ENCODE measurements at places on chromosomes 3 and 15.
A peak's percentile ranks its signal among the peaks of the same experiment; 100 is the strongest.

GRCh38 chr3:78822726-78823125 lies 945.1 kb downstream of the ROBO1 start:
- no peak for DNase-seq

GRCh38 chr15:61764981-61765380 lies 295.3 kb downstream of the VPS13C start:
- no peak for DNase-seq

DNA sequence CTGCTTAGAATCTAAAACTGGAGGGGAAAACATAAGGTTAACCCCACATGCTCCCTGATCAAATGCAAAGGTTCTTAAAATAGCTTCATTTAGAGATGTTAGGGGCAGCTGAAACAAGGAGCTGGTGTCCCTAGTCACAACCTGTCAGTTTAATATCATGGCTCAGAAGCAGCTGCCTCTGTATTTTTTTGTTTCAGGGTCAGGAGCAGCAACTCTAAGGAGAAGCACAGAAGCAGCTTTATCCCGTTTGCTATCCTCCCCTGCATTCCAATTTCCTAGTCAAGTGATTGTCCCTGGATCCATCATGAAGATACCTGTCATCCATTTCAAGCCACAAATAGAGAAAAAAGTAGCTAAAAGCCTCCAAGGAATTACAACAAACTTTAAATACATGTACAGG lies 4.1 kb downstream of the FILIP1L start:
- DNase-seq: no peak

GRCh38 chr15:73081321-73081958 lies 29.2 kb downstream of the NEO1 start:
- DNase-seq: peak; percentile 63

- DNase-seq: peak; percentile 65
Observed at GRCh38 chr15:40594429-40594836, 384 bp downstream of the KNL1 start.

DNA sequence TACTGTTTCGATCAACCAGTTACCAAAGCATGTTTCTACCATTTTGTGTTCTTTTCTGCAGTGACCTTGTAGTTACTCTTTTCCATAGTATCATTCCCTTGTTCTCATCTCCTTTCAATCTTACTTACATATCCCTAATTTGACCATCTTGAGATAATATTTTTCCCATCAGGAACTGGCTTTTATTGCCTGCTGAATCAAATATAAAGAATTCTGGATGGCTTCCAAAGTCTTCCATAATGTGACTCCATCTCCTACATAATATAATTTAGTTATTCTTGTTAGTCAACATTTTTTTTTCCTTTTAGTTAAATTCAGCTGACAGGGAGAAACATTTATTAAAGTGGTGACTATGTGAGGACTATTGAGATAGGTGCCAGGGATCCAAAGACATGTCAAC lies 7.0 kb downstream of the USP8 start:
- peak; percentile 28 for DNase-seq

DNA sequence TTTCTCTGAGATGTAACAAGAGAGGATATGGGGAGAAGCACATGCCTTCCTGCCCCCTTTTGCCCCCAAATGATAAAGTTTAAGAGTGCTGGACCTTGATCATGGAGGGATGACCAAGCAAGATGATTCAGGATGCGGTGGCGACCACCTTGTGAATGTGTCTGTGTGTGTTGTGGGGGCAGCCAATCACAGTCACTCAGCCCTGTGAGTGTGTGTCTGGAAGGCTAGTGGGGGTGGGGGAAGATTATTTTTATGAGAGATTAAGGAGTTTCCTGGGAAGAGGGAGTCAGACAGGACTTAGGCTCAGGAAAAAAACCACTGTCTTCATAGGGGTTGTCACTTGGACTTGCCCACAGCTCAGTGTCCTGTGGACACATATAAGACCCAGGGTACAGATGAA lies 57.8 kb upstream of the KY start:
- peak; percentile 87 for DNase-seq

DNA sequence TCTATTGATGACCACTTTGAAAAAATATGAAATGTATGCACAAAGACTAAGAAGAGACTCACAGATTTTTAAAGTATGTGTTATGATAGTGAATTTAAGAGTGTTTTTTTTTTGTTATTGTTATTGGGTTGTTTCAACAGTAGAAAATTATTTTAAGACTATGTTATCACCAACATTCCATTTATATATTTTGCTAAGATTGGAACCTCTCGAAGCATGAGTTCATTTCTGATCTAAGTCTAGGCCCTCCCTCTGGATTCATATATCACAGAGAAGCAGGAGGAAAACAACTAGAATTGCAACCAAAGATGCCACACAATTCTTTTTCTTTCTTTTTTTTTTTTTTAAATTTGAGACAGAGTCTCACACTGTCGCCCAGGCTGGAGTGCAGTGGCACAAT lies 46.8 kb downstream of the ITGB5 start:
- peak; percentile 83 for DNase-seq

- no peak for DNase-seq
Observed at GRCh38 chr15:73333001-73333400, 35.8 kb downstream of the HCN4 start.

- DNase-seq: no peak
Observed at GRCh38 chr15:68354268-68354667, 76.7 kb downstream of the FEM1B start.

DNA sequence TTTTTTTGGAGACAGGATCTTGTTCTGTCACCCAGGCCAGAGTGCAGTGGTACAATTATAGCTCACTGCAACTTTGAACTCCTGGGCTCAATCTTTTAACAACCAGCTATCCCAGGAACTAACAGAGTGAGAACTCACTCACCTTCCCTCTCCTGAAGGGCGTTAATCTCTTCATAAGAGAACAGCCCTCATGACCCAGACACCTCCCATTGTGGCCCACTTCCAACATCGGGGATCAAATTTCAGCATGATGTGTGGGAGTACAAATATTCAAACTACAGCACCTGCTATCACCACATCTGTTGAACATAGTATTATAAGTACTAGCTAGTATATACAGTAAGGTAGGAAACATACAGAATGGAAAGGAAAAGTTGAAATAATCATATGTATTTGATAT lies 132.5 kb downstream of the DOCK3 start:
- no peak for DNase-seq

DNA sequence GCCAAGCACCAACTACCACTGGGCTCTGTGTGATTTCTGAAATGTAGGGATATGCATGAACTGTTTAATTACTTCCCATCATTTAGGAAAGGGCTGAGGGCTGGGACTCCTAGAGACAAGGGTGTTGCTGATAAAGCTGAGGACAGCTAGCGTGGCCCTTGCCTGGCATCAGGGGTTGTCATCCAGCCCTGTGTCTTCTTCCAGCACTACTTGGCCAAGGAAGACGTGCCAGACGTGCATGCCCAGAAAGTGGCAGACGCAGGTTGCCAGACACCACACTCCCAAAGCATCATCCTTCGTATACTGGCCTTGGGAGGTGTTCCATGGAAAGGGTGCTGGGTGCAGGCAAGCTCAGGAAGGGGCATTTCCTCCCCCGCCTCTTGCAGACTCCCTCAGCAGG lies 64.8 kb downstream of the LRIG1 start:
- DNase-seq: no peak

DNA sequence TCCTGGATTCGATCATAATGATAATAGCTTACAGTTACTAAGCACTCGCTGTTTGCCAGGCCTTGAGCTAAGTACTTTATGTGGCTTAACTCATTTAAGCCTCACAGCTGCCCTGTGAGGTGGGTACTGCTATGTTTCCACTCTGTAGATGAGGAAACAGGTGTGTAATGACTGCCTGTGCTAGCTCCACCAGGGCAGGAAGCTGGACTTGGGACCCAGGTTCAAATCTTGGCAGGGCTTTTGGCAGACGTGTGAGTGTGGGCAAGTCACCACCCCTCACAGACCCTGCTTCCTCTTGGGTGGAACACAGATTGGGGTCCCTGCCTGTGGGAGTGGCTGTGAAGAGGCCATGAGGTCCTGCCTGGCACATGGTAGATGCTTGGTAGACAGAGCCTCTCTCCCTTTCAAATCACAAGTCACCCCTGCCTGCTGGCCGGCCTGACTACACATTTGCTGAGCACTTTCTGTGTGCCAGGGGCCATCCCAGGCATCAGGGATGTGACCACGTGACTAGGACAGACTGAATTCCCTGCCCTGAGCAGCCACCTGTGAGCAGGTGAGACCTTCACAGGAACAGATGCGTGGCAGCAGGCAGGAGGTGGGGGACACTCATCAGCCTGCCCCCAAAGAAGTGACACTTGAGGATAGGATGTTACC lies 3.7 kb downstream of the EFCC1 start:
- no peak for DNase-seq

DNA sequence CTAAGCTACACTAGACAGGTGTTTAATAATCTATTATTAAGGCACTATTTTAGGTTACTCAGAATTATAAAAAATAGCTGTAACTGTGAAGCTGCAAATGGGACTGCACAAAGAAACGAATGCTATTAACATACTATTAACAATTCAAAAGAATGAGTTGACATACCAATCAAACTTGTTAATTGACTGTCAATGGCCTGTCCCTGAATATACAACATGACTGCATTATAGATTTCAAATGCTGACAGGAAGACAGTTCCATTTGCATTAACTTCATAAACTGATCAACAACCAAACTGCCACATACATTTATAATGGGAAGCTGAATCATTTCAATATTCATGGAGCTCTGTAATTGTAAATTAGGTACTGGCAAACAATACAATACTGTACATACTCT lies 169.0 kb upstream of the NANOGP8 start:
- no peak for DNase-seq

DNA sequence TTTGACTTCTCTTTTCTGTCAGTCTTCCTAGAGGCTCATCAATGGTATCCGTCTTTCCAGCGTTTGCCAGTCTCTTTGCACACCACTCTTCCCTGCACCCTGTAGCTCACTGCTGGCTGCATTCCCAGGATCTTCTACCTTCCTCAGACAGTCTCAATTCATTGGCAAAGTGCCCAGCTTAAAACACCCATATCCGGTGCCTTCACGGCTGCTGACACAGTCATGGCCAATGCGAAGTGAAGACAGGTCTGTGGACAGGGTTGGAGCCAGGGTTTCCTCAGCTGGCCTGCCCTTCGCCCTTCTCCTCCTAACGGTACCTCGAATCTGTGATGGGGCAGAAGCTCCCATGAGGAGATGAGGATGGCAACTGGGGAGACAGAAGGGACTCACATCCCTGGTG lies 36.1 kb downstream of the PTH1R start:
- peak; percentile 73 for DNase-seq

DNA sequence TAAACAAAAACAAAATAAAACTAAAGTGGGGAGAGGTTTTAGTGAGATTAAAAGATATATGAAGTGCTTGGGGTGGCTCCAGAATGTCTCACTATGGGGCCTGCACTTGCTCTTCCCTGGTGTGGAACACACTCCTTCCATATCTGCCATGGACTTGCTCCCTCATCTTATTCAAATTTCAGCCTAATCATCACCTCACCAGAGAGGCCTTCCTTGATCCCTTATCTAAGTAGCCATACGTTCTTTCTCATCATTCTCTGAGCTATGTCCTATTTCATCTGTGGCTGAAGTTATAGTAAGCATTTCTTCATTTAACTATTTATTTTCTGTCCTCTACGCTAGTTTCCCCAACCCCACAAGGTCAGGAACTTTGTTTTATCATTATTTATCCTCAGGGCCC lies 511.7 kb downstream of the NTRK3 start:
- DNase-seq: no peak

- DNase-seq: peak; percentile 75
Observed at GRCh38 chr15:90106522-90107117, 4.4 kb upstream of the IDH2 start.

DNA sequence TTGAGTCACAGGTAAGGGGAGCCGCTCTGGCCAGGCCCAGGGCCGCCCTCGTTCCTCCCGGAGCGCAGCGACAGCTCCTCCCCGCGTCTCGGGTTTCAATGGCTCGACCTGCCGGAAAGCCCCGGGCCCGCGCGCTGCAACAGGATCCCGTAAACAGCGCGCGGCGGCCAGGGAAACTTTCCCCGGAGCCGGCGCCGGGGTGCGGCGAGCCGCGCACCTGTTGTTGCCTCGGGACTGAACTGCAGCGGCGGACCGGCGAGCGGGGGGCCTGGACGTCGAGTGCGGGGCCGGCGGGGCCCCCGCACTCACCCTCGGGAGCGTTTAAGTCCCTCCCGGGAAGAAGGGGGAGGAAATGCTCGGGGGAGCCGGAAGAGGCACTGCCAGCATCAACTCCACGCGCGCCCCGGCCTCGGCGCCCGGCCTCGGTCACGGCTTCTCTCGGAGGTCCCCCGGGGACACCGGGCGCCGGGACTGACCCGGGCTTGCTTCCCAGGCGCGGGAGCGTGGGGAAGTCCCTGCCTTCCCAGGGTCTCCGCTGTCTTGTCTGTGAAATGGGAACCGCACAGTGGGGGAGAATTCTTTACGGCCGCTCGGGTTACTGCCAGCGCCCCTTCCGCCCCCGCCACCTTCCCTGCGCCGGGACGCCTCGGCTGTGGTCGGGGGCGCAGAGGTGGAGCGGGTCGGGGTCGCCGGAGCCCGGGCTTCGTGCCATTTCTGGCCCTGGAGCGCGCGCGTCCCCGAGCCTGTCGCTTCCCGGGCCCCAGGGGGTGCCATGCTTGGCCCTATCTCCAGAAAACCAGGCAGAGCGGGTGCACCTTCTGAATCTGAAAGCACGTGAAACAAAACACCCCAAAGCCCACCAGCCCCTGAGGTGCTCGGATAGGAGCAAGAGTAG lies 7.5 kb upstream of the PGPEP1L start:
- peak; percentile 61 for DNase-seq

DNA sequence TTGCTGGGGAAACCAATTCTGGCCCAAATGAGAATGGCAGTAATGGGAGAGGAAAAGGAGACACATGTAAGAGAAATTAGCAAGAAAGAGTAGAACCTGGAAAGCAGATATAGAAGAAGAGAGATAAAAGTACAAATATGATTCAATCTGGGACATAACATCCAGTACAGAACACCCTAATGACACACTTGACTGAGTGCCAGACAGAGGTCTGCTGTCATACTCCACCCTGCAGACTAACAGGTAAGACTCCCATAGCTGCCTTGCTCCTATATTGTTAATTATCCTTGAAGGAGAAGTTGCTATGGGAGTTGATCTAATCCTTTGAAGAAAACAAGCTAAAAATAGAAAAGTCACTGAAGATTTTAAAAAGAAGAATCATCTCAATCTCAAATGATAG lies 21.1 kb downstream of the CCPG1 start:
- no peak for DNase-seq

All from fibroblast of skin of back (primary cell).